ENCODE measurements at places on chromosomes 2 and 18.
A peak's percentile ranks its signal among the peaks of the same experiment; 100 is the strongest.

GRCh38 chr2:19358242-19359020 lies at the start of gene OSR1:
Gene OSR1 (minus strand): TSS chr2:19358623. CDS start chr2:19353805, 4,818 bp downstream.
- DNase-seq = no peak

DNA sequence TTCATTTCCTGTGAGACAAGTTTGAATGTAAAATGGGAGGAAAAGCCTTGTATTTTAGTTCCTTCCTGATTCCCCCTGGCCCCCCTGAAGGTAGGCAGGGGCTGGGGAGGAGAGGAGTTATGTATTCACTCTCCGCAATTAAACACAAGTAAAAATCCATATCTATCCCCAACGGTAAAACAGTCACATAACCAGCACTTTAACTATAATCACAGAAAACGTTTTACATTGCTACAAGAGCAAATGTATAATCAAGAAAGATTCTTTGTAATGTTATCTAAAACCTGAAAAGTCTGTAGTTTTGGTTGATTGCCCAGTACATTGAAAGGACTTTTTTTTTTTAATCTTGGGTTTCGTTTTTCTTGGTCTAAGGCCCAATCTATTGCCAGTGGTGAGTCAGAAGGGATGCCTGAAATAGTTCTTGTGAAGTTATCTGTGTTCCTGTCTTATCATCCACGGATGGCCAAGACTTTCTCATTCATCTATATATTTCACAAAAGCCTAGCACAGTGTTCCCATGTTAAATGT lies 34.5 kb upstream of the CCNYL1 start:
- DNase-seq = no peak

GRCh38 chr2:239366740-239367139 lies 34.1 kb downstream of the HDAC4 start:
- no peak for DNase-seq

- no peak for DNase-seq
Measured at GRCh38 chr18:24875777-24876176, 415.3 kb downstream of the HRH4 start.

- DNase-seq = peak; percentile 37
Measured at GRCh38 chr2:207528980-207529329, 807 bp upstream of the CREB1 start.

DNA sequence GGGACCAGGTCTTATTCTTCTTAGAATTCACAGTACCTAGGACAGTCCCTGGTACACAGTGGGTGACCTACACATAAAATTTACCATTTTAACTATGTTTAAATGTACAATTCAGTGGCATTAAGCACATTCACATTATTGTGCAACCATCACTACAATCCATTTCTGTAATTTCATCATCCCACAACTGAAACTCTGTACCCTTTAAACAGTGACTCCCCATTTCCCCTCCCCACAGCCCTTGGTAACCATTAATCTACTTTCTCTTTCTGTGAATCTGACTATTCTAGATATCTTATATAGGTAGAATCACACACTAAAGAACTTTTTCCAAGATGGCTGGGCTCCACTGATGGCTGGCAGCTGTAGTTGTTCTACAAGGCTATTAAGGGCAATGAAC lies 41.6 kb downstream of the GFPT1 start:
- no peak for DNase-seq

GRCh38 chr2:234421-234820 lies 29.4 kb downstream of the SH3YL1 start:
- DNase-seq = no peak

DNA sequence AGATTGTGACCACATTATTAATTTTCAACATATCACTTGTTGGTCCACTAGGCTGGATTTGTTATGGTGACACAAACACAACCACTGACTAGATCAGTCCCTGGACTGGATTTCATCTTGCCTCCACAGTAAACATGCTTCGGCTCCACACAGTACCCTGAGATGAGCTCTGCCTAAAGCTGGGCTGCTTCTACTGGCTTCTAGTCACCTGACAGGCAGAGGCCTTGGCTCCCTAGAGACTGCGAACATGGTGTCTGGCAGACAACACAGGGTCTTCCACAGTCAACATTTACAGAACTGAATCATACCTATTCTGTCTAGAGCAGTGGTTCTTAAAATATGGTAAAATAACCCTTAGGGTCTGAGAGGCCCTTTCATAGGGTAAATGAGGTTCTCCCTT lies 69.2 kb downstream of the RIT2 start:
- no peak for DNase-seq

GRCh38 chr18:49399003-49399402 lies 61.4 kb downstream of the DYM start:
- no peak for DNase-seq

Data from stimulated activated CD4-positive, alpha-beta T cell treated with anti-CD3 and anti-CD28 coated beads, TNF-alpha, amount 100 ng/mL, for 4 hours (primary cell).